ENCODE measurements at places on chromosomes 1 and 21. TPM values are rescaled to one million over a fixed set of nuclear protein-coding genes. Genes with fewer than 3 reads are reported as not detected.
A peak's percentile ranks its signal among the peaks of the same experiment; 100 is the strongest.

- H3K36me3 ChIP-seq: no peaks in the 10 kb centered on the region
- no peak for DNase-seq
- no peak overlapping the region for H3K27ac ChIP-seq
- no peak overlapping the region for H3K4me3 ChIP-seq
Observed at GRCh38 chr1:8681911-8682310, 135.5 kb downstream of the RERE start.

DNA sequence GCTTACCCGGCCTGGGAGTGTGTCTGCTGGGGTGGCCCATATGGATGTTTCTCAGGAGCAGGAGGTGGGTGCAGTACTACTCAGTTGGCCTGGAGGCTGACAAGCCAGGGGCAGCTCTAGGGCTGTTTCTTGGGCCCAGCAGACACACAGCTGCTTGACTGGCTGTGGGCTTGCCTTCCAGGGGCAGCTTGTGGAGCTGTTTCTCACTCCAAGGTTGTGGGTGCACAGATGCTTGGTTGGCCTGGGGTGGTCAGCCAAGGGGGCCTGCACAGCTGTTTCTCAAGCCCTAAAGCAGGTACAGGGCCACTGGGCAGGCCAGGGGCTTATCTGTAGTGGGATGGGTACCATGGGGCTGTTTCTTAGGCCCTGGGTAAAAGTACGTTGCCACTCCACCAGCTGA lies 1078.1 kb upstream of the ADGRL2 start:
- no peaks in the 10 kb centered on the region for H3K27me3 ChIP-seq
- H3K27ac ChIP-seq: no peak overlapping the region
- no peaks in the 10 kb centered on the region for H3K36me3 ChIP-seq
- H3K4me3 ChIP-seq: no peak overlapping the region

GRCh38 chr1:43285269-43285990 lies at the start of gene C1orf210:
Gene C1orf210, minus strand, starts transcription at chr1:43285581. Its CDS starts 2,311 bp downstream, at chr1:43283270.
- DNase-seq: no peak
- H3K27ac ChIP-seq: no peak within 1 kb of the TSS
- H3K36me3 ChIP-seq: no peaks in the 10 kb centered on the region
- no peak within 1 kb of the TSS for H3K4me3 ChIP-seq
- no peaks in the 10 kb centered on the region for H3K27me3 ChIP-seq

DNA sequence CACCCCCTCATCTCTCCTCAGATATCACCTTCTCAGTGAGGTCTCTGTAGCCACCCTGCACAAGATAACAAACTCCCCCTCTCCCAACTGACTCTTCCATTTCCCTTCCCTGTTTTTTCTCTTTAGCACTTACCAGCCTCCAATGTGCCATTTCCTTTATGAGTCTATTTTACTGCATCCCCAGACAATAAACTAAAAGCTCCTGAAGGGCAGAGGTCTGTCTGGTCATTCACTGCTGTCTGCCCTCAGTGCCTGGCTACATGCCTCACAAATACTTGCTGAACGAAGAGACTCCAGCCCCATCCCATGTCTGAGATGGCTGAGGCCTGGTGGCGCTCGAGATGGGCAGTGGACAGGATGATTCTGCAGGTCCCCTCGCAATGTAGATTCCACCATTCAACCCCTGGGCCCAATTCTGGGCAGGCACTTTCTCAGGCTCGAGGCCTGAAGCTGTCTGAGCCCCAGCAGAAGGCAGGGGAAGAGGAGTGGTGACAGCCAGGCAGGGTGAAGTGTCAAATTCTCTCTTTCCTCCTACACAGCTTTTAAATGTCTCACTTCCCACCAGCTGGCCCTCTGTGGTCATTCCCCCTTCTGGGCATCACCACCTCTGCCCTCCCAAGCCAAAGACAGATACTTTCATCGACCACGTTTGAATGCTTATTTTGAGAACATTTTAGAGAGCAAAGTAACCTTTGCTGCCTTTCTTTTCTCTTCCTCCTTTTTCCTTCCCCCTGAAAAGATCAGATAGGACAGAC lies 6.6 kb downstream of the LRRN2 start:
- H3K27ac ChIP-seq: no peak overlapping the region
- H3K4me1 ChIP-seq: no peaks in the 10 kb centered on the region
- DNase-seq: no peak
- H3K27me3 ChIP-seq: no peaks in the 10 kb centered on the region
- no peak overlapping the region for H3K4me3 ChIP-seq

- peaks cover 12% of the 10 kb centered on the region for H3K27me3 ChIP-seq
- no peak overlapping the region for H3K27ac ChIP-seq
- H3K4me3 ChIP-seq: peak overlapping the region; percentile 9
- H3K4me1 ChIP-seq: peaks cover 12% of the 10 kb centered on the region
Observed at GRCh38 chr1:148318123-148318903, 164.8 kb downstream of the PPIAL4G start.

Gene XCL2
- total RNA-seq: not detected
